GM23248 (cell line): ENCODE measurements at places on chromosomes 5 and 9.

GRCh38 chr5:161314033-161314432, 232.5 kb downstream of the GABRB2 start:
- no peak overlapping the region for H3K4me3 ChIP-seq
- no peaks in the 10 kb centered on the region for H3K4me1 ChIP-seq
- H3K27me3 ChIP-seq, result no peaks in the 10 kb centered on the region
- H3K36me3 ChIP-seq, result no peaks in the 10 kb centered on the region
- H3K27ac ChIP-seq, result no peak overlapping the region

- no peak overlapping the region for H3K27ac ChIP-seq
- no peaks in the 10 kb centered on the region for H3K36me3 ChIP-seq
- peak; percentile 83 for DNase-seq
Measured at GRCh38 chr9:96856363-96857286, 2.3 kb upstream of the ZNF782 start.

DNA sequence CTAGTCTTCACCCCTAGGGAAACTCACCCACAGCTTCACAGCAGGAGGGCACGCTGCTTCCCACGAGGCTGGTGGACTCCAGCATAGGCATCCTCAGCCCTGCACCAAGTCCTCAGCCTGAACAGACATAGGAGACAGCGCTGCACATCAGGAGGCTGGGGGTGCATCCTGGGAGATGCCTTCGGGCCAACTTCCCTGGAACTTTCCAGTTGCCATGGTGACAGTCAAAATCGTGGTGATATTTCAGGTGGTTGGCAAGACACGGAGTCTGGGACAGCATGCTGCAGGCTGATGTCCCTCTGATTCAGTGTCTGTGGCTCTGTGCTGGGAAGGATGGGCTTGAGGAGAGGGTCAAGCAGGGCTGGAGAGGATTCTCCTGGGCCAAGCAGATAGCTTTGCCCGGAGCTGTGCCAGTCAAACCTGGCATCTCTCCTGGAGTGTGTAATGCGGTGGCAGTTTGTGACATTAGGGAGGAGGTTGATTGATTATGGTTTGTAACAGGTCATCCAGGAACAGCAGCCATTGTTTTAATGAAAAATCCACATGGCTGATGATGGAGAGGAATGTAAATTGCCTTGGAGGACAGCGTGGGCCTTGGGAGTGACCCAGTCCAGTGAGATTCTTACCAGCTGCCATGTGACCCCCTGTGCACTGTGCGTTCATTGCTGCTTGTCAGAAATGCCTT, 35.6 kb upstream of the SEMA4D start:
- no peaks in the 10 kb centered on the region for H3K4me1 ChIP-seq
- DNase-seq, result no peak
- H3K36me3 ChIP-seq, result no peaks in the 10 kb centered on the region
- H3K27me3 ChIP-seq, result no peaks in the 10 kb centered on the region

GRCh38 chr5:9288234-9288633, 257.6 kb downstream of the SEMA5A start:
- no peaks in the 10 kb centered on the region for H3K36me3 ChIP-seq
- H3K4me3 ChIP-seq, result no peak overlapping the region
- peak; percentile 10 for DNase-seq
- no peaks in the 10 kb centered on the region for H3K27me3 ChIP-seq

- H3K4me1 ChIP-seq, result no peaks in the 10 kb centered on the region
- no peak for DNase-seq
- no peaks in the 10 kb centered on the region for H3K36me3 ChIP-seq
- no peaks in the 10 kb centered on the region for H3K27me3 ChIP-seq
Measured at GRCh38 chr5:9905661-9906060, 275.5 kb upstream of the TAS2R1 start.
